Neural progenitor cell (in vitro differentiated cells): ENCODE measurements at places on chromosomes 1 and 21.

GRCh38 chr21:26659182-26659581, 86.1 kb upstream of the CYYR1 start:
- no peak for DNase-seq

DNA sequence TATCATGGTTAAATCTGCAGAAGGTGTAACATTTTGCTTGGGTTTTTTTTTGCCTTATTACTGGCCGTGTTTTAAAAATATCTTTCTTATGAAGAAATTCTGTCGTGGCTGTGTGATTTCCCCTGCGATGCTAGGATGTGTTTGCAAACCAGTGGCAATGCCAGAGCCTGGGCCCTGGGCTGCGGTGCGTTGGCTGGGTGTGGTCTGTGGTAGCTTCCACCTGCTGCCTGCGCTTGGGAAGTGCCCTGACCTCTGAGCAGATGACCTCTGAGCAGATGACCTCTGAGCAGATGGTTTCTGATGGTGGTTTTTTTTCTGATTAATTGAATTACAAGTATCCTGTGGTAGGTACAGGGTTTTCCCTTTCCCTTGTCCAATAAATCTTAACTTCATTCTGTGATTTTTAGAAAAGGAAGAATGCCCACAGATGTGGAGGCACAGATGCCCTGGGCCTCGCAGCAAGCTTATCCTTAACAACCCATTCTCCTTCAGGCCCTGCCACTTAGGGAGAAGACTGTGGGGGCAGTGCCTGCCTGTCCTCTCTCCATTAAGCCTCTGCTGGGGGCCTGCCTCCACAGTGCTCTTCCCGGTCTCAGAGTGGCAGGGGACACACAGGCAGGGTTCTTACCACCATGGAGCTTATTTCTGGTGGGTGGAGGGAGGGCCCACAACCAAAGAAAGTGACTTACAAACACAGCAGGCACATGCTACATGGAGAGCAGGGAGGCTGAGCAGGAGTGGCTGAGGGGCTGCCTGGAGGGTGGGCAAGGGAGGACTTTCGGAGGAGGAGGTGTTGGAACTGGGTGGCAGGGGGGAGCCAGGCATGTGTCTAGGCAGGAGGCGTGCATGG, 81.7 kb downstream of the PCBP3 start:
- DNase-seq: no peak

DNA sequence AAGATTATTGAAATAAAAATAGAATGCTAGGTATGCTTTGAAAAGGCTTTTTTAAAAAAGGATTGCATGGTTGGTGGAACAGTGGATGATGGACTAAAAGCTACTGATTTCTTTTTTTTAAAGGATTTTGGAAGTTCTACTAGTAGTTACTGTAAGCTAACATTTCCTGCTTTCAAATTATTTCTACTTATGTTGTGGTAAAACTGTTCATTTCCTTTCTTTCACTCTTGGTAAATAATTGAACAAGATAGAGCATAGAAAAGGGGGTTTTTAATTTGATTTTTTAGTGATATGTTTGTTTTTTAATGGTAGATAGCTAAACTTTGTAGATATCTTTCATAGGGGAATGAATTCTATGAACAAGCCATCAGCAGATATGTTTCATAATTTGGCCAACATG, 104.4 kb downstream of the OLFML2B start:
- no peak for DNase-seq

DNA sequence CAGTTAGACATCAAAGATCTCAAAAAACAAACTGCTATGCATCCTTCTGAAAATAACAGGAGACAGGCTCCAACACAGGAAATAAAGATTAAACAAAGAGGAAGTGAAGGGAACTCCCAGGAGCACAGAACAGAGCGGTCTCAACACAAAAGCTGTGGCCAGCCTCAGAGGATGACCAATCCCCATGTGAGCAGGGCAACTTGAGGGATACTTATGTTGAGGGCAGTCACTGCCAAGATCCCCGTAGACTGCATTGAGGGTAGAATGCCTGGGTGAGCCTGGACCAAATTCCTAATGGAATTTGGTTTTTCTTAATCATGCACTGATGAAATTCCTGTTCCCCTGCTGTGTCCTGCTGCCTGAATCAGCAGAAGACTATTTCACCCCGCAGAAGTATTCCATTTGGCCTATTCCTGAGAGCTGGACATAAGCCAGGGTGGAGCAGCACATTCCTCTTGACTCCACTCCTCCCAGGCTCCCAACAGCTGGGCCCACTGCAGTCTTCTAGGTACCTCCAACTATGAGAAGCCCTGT, 49.0 kb downstream of the JAK1 start:
- peak; percentile 12 for DNase-seq

- no peak for DNase-seq
Measured at GRCh38 chr1:64865105-64865757, 101.1 kb downstream of the JAK1 start.

DNA sequence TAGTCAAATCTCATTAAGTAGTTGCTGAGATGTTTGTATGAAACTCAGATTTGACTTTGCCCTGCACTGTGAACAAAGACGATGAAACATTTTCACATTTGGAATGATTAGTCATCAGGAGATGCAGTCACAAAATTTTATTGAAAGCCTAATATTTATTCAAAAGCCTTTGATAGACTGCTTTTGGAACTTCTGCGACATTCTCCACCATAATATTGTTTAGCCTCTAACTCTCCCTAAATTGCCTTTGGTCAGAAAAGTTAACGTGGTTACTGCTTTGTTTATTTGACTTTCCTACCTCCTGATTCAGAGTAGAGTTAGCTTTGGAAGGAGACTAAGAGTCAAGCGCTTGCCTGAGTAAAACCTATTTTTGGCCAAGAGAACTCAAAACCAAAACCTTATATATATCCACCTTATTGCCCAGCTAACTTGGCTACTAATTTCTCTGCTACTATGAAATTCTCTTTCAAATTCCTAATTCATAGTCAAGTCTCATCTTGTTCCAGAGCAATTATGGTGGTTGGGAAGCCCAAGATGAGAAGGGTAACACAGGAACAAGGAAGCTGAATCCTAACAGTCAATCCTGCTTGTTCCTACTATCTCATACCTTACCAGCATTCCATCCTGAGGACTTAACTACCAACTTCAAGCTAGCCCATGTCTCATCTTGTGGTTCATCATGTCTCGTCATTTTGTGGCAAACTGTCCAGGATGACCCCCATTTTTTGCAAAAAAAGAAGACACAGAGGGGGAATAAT, 429.6 kb downstream of the USP25 start:
- DNase-seq: no peak

DNA sequence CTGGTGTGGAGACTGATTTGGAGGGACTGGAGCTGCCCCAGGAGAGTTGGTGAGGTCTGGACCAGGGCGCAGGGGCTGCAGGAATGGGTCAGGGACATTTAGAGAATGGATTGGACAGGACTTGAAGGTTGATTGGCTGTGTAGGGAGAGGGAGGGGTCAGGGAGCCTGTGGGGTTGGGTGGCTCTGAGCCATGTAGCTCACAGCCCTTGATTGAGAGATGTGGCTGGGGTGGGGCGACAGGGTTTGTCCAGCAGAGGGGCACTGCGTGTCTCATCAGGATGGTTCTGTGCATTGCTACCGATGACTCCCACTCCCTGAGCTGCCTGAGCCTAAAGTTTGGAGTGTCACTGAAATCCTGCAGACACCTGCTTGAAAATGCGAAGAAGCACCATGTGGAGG, 12.1 kb downstream of the AZIN2 start:
- peak; percentile 34 for DNase-seq

DNA sequence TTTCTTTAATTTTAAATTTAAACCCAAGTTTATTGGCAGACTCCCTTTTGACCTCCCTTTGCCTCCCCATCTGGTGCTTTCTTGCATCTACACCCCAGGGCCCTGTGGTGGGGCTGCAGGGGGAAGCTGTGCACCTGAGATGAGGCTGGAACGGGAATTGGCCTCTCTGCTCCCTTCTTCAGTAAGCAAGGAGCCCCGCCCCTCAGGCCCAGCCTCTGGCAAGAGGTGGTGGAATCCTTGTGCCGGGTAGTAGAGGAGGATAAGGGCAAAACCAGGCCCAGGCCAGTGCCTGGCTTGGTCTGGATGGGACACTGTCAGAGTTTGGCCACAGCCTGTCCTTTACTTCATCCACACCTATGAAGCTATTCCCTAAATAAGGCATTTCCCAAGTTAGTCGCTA, 25.1 kb downstream of the ATP8B2 start:
- no peak for DNase-seq

GRCh38 chr21:26555540-26556146, 17.4 kb downstream of the CYYR1 start:
- DNase-seq: no peak

GRCh38 chr1:47944561-47944960, 52.6 kb downstream of the TRABD2B start:
- DNase-seq: no peak

DNA sequence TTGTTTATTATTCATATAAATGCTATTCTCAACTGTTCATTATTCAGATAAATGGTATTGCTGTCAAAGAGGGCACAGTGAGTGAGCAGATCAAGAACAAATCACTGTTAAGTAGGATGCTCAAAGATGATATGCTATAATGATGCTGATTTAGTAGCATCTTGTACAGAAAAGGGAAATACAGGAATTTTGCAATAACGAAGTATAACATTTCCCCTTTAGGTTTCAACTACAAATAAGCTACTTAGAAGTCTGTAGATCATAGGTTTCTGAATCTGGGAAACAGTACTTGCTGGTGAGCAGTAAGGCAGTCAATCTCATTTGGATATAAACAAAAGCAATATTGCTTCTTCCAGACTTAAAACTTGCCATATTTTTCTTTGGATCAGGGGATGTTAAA, 27.3 kb upstream of the RCOR3 start:
- no peak for DNase-seq

- no peak for DNase-seq
Measured at GRCh38 chr1:233972951-233973635, 68.6 kb downstream of the SLC35F3 start.
